ENCODE measurements at places on chromosomes 3 and 15.

GRCh38 chr15:78727561-78727960, 83.7 kb downstream of the ADAMTS7 start:
- DNase-seq = no peak

DNA sequence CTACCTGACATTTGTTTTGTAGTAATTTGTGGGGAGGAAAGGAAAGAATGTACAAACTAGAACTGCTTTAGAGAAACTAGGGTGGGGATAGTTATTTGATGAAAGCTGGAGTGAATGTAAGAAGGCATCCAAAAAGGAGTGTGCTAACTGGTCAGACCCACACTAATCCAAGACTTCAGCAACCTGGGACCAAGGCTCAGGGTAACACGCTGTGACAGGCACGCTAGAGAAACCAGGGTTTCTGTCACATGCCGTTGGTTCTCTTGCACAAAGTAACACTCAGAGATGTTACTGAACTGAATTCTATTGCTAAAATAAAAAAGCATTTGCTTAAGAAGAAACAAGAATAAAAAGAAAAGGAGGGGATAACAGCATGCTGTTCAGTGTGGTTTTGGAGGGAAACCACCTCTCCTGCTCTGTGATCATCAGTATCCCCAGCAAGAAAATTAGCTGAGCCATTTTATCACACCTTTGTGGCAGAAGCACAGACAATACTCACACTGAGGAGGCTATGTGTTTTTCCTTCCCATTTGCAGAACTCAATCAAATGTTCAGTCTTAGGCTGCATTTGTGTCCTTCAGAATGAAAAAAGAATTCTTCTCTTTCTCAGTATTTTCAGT, 2.8 kb upstream of the CCDC80 start:
- no peak for DNase-seq

DNA sequence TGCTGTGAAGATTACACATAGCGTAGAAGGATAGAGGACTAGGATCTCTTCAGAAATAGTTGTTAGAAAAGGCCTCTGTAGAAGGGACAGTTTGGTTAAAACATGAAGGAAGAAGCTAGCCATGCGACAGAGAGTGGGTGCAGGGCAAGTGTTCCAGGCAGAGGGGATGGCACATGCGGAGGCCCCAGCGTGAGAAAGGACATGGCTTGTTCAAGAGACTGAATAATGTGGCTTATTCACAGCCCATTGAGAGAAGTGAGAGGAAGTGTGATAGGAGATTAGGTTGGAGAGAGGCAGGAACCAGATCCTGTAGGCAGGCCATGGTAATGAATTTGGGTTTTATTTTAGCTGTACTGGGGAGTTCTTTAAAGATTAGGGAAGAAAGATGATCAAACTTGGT, 56.4 kb downstream of the NEO1 start:
- no peak for DNase-seq

- DNase-seq = peak; percentile 26
These were observed 97.1 kb downstream of the CD47 start for GRCh38 chr3:107993771-107994170.

DNA sequence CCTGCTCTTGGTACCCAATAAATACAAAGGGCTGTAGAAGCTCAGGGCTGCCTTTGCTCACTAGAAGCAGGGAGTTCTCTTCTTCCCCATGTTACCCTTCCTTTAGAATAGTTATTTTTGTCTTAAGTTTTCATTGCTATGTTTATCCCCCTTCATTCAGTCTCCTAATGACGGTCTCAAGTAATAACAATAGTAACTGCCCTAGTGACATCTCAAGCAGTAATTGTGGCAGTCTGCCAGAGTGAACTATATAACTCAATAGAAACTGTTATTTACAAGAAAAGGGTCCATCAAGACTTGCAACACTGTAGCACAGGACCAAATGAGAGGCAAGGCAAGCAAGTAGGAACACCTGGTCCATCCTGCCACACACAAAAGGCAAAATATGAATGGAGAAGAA, 32.5 kb upstream of the SIN3A start:
- no peak for DNase-seq

- DNase-seq = peak; percentile 69
These were observed 11.2 kb upstream of the ACTL6A start for GRCh38 chr3:179551349-179552105.

DNA sequence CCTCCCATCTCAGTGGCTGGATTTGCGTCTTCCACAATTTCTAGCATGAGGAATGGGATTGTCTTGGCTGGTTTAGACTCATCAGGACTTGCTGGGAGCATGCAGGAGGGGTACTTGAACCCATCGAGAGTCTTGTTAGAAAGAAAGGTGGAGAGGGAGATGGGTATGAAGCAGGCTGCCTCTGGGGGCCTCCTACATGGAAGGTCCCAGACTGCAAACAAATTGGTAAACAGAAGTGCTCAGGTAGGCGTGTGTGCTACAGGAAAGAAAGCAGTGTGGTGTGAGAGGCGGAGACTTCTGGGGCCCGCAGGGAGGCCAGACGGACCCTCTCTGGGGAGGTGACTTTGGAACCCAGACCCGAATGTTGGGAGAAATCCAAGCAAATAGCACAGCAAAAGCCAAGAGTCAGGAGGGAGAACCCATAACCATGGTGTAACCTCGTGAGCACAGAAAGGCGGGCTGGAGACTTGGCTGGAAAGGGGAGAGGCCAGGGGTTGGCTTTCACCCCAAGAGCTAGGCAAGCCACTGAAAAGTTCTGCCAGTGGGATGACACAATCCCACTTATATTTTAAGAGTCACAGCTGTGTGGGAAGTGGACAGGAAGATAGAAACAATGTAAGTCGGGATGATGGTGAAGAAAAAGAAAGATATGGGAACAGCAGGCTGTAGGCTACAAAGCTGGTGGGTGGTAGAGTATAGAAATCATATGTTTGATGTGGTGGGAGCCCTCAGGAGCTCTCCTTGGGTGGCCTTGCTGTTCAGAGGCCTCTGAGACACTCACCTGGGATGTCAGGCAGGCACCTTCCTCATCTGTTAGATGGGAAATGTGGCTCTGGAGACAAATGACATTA, 130.1 kb upstream of the PRR20G start:
- no peak for DNase-seq

DNA sequence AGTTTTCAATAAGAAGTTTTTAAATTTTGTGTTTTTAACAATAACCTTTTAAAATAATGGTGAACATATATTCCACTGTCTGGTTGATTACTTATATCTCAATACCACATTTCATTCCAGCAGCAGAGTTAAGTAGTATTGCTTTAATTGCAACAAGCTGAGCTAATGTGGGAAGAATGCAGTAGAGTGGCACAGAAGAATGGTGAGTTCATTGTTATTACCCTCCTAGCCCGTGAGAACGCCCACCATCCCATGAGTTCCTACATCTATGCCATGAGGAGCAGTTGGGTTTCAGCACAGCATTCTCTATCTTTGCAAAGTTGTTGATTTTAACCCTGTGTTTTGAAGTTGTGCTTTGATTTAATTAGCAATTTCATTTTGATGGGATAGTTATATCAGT, 17.8 kb upstream of the NR2E3 start:
- DNase-seq = peak; percentile 63

DNA sequence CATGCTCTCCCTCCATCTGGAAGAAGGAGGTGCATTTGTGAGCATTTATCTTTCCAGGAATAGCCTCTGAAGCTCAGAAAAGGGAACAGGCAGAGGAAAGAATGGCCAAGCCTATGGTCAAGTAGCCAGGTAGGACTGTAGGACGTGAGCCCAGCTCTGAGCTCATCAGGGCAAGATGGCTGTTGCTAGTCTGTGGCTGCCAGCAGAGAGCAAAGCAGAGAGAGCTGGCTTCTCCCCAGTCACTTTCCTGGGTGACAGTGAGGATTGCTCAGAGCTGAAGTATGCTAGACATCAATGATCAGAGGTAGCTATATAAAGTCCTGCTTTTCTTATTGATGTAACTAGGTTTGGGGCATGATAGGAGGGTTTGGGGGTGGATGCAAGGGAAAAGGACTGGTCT, 146.1 kb upstream of the SLC24A5 start:
- DNase-seq = no peak

GRCh38 chr3:65013053-65013452, 325.3 kb upstream of the ADAMTS9 start:
- DNase-seq = no peak

GRCh38 chr3:33060609-33061337, 36.2 kb downstream of the GLB1 start:
- DNase-seq = no peak

GRCh38 chr3:127538569-127538968, 52.0 kb downstream of the TPRA1 start:
- no peak for DNase-seq

DNA sequence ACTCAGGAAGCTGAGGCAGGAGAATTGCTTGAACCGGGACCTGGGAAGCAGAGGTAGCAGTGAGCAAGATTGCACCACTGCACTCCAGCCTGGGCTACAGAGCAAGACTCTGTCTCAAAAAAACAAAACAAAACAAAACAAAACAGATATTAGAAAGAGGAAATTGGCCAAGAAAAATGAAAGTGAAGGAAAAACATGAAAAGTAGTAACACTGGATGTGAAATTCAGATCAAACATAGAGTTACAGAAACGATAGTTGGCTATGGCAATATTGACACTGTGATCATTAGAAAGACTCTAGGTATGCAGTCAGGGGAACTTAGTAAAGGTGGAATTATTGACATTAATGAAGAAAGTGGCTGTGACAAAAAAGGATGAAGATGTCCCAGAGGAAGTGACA, 13.2 kb upstream of the TIPARP start:
- no peak for DNase-seq

DNA sequence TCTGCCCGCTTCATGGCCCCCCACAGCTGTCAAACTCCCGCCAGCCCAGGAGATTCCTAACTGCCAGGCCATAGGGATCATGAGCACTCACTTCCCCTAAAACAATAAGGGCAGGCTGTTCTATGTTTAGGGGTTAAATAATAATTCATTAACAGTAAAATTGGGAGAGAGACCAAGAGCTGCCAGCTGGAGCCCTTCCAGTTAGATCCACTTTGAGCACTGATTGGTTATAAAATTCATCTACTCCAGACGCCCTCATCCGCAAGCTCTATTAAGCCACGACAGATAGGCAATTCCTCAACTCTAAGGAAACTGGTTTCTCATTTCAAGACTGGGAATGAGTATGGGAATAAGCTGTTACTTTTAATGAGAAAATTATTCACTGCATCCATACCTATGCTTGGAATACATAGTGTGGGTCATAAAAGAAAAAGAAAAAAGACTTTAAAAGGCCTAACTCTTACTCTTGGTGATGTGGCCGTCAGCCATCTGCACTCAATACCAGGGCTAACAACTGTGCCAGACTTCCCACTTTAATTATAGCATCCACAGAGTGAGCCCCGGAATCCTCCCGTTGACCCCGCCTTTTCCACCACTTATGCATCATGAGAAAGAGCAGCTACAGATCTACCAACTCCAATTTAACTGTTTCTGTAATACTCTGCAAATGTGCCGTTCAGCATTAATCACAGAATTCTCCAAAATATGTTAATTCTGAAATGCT, 44.5 kb downstream of the IL17RD start:
- no peak for DNase-seq

GRCh38 chr15:33159726-33160453, 34.6 kb downstream of the FMN1 start:
- DNase-seq = peak; percentile 33

Data from myocyte (in vitro differentiated cells).